ELF-1 (cell line): ENCODE measurements at places on chromosomes 4 and X.

DNA sequence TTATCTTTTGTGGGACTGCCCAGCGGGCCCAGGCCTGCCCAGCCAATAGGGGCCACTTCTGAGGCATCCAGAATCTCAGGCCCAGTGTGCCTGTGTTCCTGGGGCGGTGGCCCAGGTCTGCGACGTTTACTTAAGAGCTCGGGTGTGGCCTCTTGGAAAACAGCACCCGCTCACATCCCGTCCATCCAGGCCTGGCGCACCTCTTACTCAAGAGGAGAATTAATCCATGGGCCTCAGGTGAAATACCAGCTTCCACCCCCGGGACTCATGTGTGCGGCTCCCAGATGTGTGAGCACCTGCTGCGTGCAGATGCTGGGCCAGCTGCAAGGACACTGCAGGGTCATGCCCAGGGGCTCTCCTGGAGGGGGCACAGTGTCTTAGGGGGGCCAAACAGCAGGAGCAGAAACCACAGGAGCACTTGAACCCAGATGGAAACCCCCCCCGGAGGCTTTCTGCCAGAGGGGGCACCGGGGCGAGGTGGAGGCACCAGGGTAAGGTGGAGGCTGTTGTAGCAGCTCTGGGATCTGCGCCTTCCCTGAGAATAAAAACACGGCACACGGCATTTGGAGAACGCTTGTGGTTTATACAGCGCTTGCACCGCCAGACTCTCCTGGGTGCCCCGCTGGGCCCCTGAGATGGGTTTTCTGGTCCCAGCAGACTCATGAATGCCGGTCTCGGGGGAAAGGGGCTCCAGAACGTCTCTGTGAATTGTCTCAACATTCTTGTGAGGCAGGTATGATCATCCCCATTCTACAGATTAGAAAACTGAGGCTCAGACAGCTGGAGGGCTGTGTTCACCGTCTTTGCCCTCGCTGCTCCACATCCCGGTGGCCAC, 2.8 kb downstream of the PSAPL1 start:
- no peak for DNase-seq

- no peak for DNase-seq
Observed at GRCh38 chr4:13782231-13782630, 154.7 kb upstream of the BOD1L1 start.

DNA sequence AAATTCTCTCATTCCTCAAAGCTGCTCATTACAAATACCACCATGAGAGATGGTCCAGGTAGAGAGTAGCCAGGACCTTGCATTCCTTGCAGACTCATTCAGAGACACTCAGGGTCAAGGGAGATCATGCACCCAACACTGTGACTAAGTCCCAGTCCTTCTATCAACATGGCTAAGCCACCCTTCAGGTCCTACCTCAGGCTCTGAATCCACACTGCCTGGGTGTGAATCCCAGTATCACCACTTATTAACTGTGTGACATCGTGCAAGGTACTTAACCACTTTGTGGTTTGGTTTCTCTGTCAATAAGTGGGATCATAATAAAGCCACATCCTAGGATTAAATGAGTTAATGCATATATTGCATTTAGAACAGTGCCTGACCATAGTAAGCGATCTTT, 124.1 kb upstream of the NEIL3 start:
- no peak for DNase-seq

DNA sequence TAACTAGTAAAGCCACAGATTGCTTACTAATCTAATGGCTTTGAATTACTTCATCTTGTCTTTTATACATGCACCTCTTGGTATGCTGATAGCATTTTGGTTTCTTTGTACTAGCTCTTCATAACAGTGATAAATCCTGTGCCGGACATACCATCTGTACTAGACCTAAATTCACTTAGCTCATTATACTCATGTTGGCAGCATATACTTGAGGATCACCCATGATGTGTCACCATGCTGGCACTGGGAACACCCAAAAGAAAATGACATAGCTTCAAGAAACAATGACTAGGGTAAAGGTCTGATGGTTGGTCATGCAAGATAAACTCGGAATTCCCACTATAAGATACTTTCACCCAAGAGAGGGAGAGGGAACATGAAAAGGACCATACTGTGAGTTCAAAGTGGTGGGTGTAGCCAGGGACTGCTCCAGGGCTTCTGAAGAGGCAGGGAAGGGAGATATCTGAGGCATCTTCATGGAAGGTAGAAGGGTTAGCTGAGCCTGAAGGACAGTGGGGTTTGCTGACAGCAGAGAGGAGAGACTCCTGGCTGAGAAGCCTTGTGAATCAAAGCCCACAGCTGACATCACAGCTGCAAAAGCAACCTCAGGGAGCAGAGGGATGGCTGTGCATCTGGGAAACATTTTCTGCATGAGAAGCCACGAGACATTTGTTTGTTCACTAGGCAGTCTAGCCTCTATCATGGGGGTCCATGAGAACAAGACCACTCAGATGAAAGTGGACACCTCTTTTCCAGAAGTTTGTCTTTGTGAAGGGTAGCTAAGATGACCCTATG, 314.2 kb downstream of the RAB28 start:
- no peak for DNase-seq

DNA sequence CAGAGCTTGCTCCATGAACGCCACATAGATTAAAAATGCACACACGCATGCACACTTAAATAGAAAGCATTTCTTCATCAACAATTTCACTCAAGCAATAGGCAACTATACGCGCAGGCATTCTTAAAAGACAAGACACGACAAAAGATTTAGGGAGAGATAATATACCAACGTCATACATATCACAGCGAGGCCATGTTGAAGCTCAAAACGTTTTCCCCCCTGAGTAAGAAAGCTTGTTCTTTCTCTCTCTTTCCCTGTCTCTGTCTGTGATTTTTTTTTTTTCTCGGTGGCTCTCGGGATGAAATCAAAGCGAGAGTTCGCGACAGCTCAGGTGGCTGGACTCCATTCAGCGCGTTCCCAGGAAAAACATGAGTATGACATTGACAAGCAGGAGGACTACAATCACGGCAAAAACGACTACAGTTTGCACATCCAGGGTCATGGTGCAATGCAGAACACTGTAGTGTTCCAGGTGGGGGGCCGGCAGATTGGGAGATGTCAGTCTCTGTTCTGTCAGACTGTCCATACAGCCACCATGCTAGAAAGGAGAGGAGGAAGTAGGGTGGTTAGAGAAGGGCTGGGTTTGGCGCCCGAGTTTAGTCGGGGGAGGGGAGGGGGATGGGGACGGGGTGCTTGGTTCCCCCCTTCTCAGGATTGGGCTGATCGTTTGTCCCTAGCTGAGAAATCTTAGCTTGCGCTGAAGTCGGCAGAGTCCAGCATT, 30.7 kb downstream of the ARHGEF9 start:
- DNase-seq: peak; percentile 41

GRCh38 chr4:155245105-155245504, 36.7 kb downstream of the NPY2R start:
- DNase-seq: no peak

- DNase-seq: no peak
Observed at GRCh38 chr4:151700566-151701316, 60.1 kb downstream of the GATB start.

DNA sequence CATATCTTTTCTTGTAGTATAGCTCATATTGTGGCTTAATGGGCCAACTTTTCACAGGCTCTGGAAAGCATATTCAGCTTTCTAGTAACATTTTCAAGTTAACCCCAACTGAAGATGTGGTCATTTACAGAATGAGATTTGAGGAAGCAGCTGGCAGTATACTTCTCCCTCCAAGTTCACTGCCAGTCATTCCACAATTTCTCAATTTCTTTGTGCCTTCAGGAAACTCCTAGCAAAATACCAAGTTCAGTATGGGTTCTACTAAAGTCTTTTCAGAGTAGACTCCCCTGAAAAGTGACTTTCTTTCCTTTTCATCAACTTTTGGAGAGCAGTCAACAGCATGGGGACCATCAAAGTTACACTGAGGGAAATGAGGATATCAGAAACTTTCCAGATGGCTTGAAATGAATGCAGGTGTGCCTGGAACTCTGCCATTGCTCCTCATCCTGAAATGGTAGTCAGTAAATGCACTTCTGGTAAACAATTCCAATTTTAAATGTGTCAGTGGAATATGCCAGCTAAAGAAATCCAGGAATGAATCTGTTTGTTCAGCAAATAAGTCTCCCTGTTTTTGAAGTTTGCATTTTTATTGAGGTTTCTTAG, 81.5 kb upstream of the TEX13D start:
- DNase-seq: no peak
